ENCODE measurements at places on chromosomes 12 and 14.
A peak's percentile ranks its signal among the peaks of the same experiment; 100 is the strongest.

GRCh38 chr14:35855876-35856481 lies 29.8 kb downstream of the BRMS1L start:
- no peak for DNase-seq

GRCh38 chr12:53115112-53115890 lies 12.0 kb downstream of the SOAT2 start:
- DNase-seq = peak; percentile 52

DNA sequence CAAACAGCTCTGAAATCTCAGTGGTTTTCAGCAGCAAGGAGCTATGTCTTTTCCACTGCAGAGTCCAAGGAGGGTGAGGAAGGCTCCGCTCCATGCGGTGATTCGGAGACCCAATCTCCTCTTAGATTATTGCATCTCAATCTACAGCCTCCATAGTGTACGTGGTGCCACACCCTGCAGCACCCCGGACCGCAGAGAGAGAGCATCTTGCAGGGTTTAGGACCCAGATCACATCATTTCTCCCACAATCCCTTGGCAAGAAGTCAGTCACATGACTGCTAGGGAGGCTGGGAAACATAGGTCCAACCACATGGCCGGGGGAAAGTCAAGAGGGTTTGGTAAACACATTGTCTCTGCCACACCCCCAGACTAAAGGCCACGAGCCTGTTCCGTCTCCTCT lies 209.4 kb upstream of the TMEM132C start:
- DNase-seq = no peak

DNA sequence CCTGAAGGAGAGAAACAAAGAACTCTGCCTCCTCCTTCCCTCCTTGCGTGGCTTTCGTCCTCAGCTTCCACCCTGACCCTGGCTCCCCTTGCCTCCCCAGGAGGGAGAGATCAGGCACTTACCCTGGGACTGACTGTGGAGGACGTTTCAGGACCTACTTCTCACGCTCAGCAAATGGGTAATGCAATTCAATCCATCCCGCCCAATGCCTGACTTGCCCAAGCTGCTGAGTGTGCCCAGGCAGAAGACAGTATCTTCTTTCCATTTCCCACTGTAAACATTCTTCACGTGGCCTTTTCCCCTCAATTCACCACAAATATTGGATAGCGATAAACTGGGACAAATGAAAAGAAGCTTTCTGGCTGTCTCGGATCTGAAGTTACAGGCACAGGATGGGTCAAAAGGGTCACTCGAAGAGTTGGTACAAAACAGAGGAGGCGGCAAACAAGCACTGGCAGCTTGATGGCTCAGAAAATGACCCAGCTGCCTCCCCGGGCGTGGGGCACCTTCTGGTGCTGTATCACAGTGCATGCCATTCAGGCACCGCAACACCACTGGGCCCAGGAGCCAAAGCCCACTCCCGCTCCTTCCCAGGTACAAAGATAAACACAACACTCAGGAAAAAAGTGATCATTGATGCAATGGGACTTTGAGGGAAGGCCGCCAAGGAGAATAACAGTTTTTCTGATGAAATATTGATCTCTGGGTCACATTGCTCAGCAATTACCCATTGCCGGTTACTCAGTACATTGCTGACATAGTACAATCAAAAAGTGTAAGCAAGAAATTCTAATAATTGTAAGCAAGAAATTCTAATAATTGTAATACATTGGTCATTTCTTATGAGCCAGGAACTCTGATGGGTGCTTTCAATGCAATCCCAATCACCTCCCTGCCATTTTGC lies 65.8 kb downstream of the TRIM9 start:
- DNase-seq = no peak

- DNase-seq = no peak
These were observed 140.3 kb upstream of the AEBP2 start for GRCh38 chr12:19298836-19299605.

DNA sequence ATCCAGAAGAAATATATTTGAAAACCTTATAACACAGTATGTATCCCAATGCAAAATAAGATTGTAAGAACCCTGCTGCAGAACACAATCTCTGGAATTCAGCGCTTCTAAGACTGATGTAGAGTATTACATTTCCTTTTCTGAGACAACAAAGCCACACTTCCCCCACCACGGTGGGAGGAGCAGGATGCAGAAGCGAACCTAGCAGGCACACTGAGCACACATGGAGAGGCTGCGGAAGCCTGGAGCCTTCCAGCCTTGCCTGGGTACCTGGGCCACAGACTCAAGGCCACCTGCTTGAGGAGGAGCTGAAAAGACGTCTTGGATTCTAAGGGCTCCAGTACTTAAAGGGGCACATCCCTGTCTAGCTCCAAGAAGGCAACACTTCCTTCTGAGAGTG lies 46.4 kb downstream of the TCHP start:
- DNase-seq = peak; percentile 24

- no peak for DNase-seq
These were observed 17.1 kb upstream of the ATXN2 start for GRCh38 chr12:111616177-111616623.

- no peak for DNase-seq
These were observed 551.0 kb downstream of the DIO2 start for GRCh38 chr14:79660053-79660939.
